ENCODE measurements at places on chromosomes 13 and 19.

DNA sequence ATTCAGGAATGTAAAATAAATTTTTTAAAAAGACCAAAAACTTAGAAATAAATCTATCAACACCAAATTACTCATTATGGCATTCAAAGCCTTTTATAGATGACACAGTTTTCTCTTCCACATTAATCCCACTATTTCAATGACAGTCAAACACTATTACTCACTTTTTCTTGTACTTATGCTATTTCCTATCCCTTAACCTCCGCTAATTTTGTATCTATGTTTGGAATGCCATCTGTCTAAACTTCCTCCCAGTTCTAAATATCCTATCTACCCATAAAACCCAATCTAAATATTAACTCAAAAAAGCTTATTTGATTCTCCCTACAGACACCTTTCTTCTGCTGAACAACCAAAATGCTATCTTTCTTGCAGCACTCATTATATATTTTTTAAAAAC lies 203.5 kb downstream of the ENOX1 start:
- no peak for DNase-seq

- DNase-seq, result no peak
Observed at GRCh38 chr13:33194820-33195692, 90.5 kb downstream of the STARD13 start.

DNA sequence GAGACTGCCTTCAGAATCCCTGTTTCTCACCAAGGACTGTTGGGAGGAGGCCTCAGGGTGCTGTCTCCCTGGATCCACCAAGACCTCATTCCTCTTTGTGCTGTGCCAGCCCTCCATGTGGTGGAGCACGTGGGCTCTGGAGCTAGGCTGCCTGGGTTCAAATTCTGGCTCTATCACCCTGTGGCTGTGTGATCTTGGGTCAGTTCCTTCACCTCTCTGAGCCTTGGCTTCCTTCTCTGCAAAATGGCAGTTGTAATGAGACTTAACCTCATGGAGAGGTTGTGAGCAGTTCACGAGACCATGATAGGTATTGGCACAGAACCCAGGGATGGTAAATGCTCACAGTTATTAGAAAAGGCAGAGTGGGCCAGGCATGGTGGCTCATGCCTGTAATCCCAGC lies 6.4 kb downstream of the PNMA8C start:
- DNase-seq, result no peak

- DNase-seq, result no peak
Observed at GRCh38 chr13:102461302-102461701, 59.5 kb upstream of the FGF14 start.

DNA sequence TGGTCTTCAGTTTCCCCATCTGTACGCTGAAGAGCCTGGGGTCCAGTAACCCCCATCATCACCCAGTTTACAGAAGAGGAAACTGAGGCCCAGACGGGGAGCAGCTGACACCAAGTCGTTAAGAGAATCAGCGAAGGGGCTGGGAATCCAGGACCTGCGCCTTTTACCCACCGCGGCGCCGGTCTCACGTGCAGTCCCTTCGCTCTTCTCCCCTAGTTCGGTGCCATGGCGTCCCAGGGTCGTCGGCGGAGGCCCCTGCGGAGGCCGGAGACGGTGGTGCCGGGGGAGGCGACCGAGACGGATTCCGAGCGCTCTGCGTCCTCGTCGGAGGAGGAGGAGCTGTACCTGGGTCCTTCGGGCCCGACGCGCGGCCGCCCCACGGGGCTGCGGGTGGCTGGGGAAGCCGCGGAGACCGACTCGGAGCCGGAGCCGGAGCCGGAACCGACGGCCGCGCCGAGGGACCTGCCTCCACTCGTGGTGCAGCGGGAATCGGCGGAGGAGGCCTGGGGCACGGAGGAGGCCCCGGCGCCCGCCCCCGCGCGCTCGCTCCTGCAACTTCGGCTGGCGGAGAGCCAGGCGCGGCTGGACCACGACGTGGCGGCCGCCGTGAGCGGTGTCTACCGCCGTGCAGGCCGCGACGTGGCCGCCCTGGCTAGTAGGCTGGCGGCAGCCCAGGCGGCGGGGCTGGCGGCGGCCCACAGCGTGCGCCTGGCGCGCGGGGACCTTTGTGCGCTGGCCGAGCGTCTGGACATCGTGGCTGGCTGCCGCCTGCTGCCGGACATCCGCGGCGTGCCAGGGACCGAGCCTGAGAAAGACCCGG lies 698 bp downstream of the BLOC1S3 start:
- DNase-seq, result no peak

GRCh38 chr19:6048348-6048747 lies 62.0 kb downstream of the RFX2 start:
- DNase-seq, result no peak

GRCh38 chr13:37488726-37489125 lies 109.8 kb downstream of the POSTN start:
- DNase-seq, result no peak

- DNase-seq, result no peak
Observed at GRCh38 chr19:45860359-45861259, 2.3 kb downstream of the SYMPK start.

DNA sequence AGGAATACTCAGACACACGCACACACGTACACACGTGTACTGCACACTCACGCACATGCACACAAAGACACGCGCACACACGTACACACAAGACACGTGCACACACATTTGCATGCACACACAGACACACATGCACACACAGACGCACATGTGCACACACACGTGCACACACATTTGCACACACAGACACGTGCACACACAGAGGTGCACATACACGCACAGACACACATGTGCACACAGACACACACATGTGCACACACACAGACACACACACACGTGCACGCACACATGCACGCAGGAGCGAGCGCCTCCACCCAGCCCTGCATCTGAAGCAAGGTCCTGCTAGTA lies 81.1 kb downstream of the GADD45B start:
- no peak for DNase-seq

DNA sequence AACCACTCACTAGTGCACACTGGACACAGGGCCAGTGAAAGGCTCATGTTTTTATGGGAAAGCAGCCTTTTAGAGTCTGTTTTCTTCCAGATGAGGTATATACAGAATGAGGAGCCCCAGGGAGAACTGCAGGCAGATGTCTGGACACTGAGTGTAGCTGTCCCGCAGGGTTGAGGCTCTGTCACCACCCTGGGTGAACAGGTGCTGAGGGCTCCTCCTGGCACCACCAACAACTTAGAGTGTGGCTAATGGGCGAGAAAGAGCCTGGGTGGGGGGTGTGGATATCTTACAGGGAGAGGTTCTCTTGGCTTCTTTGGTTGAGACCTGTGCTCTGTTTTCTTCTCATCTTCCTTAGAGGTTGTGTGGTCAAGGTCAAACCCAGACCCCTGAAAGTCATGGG lies 202.1 kb upstream of the GPR12 start:
- DNase-seq, result no peak

DNA sequence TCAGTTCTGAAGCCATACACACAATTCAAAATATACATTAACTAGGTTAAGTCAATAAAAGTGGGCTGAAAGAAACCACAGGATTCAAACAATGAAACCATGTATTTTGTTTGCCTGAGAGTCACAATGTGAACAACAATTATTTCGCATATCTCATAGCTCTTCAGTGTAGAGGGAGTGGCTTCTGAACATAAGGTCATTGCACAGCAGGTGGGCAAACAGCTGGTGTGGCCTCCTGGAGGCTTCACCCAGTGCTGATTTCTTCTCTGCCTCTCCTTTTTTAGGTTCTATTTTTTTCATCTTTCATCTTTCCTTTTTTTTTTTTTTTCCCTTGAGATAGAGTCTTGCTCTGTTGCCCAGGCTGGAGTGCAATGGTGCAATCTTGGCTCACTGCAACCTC lies 40.4 kb upstream of the ZNF254 start:
- no peak for DNase-seq

DNA sequence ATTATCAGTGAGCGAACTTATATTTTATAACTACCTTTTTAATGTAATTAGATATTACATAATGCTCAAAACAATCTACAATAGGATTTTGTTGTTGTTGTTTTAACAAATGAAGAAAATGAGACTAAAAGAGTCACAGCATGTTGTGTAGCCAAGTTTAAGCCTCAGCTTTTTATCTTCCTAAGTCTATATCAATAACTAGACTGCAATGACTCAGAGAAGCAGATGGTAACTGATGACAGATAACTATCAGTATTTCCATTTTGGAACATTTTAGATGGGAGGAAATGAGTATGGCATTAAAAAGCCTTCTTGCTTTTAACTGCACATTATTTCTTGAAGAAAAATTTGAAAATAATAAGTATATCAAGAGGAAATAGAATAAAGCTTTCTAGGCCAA lies 825.2 kb downstream of the SLITRK1 start:
- DNase-seq, result no peak

DNA sequence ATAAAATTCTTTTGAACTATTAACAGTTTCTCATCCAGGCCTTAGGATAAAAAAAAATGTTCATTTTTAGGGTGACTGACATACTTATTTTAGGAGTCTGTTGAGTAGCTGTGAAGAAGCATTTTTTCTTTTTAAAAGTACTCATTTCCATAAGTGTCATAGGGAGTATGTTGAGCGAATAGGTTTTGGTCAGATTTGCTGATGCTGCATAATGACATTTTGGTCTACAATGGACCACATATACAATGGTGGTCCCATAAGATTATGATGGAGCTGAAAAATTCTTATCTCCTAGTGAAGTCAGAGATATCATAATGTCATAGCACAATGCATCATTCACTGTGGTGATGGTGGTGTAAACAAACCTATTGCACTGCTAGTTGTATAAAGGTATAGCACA lies 17.4 kb downstream of the NBEA start:
- DNase-seq, result no peak

- DNase-seq, result no peak
Observed at GRCh38 chr19:31313291-31314030, 35.8 kb downstream of the TSHZ3 start.

- DNase-seq, result no peak
Observed at GRCh38 chr13:24112791-24113190, 47.7 kb upstream of the SPATA13 start.

DNA sequence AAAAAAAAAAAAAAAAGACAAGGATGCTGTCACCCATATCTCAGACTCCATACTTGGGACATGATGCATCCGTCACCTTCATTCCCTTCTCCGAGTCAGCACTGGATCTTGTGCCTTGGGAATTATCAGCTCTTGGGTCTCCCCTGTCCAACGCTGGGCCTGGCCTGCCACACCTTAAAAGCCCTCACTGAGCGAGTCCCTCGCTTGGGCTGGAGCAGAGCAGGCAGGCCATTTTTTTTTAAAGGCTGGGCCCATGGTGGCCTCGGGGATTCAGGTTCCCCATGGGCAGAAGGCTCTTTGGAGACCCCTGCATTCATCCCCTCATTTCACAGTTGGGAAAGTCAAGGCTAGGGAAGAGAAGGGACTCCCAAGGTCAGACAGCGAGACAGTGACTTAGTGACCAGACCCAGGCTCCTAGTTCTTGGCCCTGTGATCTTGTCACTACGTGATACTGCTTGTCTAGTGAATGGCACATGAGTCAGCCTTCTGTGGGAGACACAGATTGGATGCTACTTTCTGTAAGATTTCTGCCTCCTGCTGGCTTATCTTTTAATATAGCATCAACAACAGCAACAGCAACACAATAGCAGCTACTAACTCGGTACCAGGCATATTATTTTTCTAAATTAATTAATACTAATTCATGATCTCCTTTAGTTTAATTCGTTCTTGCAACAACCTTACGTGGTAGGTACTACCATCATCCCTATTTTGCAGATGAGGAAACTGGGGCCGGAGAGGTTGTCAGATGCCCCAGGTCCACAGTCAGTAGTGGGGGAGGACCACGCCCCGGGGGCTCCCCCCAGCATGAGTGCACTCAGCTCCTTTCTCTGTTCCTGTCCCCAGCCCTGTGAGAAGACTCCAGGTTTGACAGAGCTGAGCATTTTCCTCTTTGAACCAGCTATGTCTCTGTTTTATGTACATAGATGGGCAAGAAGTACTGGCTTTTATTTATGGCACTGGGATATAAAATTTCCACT lies 27.4 kb upstream of the ZNF536 start:
- DNase-seq, result no peak

DNA sequence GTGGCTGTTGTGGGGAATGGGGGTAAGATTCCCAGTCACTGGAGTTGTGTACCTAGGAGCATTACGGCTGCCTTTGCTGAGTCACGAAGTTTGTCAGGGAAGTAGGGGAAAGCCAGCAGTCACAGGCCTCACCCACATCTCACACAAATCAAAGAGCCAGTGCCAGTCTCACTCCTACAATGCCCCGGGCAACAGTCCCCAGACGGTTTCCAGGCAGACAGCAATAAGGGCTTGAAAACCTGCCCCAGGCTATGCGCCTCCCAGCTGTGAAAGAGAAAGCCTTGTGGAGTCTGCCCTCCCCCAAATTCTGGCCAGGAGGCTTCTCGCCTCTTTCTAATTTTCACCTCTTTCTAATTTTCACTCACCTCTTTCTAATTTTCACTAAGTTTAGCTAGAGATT lies 142.3 kb upstream of the EDNRB start:
- DNase-seq, result no peak

GRCh38 chr13:37011002-37011401 lies 10.4 kb downstream of the EXOSC8 start:
- no peak for DNase-seq

DNA sequence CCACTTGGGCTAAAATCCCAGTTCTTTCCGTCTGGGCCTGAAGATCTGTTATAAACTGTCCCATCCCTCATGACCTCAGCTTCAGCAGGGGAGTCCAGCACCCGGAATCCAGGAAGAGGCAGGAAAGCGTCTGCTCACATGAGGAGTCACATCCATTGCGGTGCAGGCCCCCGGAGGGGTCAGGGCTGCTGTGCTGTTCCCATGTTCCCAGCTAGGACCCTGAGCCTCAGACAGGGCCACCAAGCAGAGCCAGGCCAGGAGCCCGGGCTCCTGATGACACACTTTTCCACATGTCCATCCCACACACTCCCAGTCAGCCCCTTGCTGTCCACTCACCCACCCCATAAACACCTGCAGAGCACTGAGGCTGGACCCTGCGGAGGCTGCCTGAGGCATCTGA lies 45.3 kb upstream of the VSTM2B start:
- DNase-seq, result no peak

GRCh38 chr19:17576758-17577456 lies 21.5 kb downstream of the COLGALT1 start:
- no peak for DNase-seq

- no peak for DNase-seq
Observed at GRCh38 chr13:74090397-74090796, 43.8 kb downstream of the KLF12 start.

- DNase-seq, result no peak
Observed at GRCh38 chr13:99828123-99828522, 143.4 kb downstream of the ZIC5 start.

- DNase-seq, result no peak
Observed at GRCh38 chr19:13493516-13494310, 12.6 kb downstream of the CACNA1A start.
